Testis (tissue), 5 donors: ENCODE measurements at places on chromosomes 12 and 14. TPM values are rescaled to one million over a fixed set of nuclear protein-coding genes. Genes with fewer than 3 reads are reported as not detected.

The CRY1 gene
- 71.6 TPM for polyA plus RNA-seq

The SERPINA1 gene
- polyA plus RNA-seq, result 123 TPM

The BMAL2 gene
- polyA plus RNA-seq, result 2.7 TPM

The PPP1R3E gene
- polyA plus RNA-seq, result 39.2 TPM

The CPSF2 gene
- 66.1 TPM for polyA plus RNA-seq

The LACRT gene
- not detected for polyA plus RNA-seq
